Left ventricle myocardium superior (tissue), 1 donor: ENCODE measurements at places on chromosomes 1 and 21. TPM values are rescaled to one million over a fixed set of nuclear protein-coding genes. Genes with fewer than 3 reads are reported as not detected.

GRCh38 chr1:87392248-87393192, 63.8 kb downstream of the LMO4 start:
- no peak for DNase-seq

SLC19A2 gene
- 18.2 TPM for total RNA-seq

GRCh38 chr1:5843521-5844096, 148.6 kb downstream of the NPHP4 start:
- DNase-seq: no peak

- no peak for DNase-seq
Observed at GRCh38 chr1:91455334-91455733, 45.3 kb upstream of the CDC7 start.

GRCh38 chr1:203028067-203028783, 1.9 kb downstream of the PPFIA4 start:
- no peak for DNase-seq
